ENCODE measurements at places on chromosomes 3 and 15.

DNA sequence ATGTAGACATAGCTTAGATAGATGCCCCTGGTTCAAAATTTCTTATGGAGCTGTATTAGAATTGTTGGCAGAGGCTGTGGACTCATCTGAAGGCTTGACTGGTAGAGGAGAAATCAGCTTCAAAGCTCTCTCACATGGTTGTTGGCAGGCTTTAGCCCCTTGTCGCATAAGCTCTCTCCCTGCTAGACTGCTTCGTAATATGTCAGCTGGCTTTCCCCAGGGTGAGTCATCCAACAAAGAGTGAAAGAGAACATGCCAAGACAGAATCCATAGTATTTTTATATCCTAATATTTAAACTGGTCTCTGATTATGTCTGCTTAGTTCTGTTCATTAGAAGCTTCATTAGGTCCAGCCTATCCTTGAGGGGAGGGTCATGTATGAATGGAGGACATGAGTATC, 427.4 kb upstream of the NAALADL2 start:
- DNase-seq = no peak

DNA sequence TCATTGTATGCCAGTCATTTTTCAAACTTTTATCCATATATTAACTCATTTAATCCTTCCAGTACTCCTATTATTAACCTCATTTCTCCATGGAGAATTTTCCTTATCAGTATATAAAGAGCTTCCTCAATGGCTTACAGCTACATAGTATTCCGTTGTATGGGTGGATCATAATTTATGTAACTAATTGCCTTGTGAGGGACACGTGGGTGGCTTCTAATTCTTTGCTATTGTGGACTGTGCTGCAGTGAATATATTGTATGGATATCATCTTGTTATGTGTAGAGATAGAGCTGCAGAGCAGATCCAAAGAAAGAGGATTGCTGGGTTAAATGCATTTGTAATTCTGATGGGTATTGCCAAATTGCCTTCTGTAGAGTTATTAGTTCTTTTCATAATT, 25.2 kb downstream of the PML start:
- DNase-seq = no peak

GRCh38 chr15:90231028-90232017, 2.4 kb downstream of the CIB1 start:
- DNase-seq = no peak

GRCh38 chr15:64187396-64188191, 24.8 kb upstream of the PPIB start:
- no peak for DNase-seq
